LHCN-M2 (cell line): ENCODE measurements at places on chromosomes 3 and 15.

GRCh38 chr3:15280853-15281532, 51.4 kb downstream of the SH3BP5 start:
- no peak for DNase-seq

- DNase-seq: peak; percentile 87
These were observed 600.0 kb downstream of the ROBO1 start for GRCh38 chr3:79167651-79168416.

GRCh38 chr15:57881361-57881760, 174.8 kb downstream of the POLR2M start:
- peak; percentile 56 for DNase-seq

DNA sequence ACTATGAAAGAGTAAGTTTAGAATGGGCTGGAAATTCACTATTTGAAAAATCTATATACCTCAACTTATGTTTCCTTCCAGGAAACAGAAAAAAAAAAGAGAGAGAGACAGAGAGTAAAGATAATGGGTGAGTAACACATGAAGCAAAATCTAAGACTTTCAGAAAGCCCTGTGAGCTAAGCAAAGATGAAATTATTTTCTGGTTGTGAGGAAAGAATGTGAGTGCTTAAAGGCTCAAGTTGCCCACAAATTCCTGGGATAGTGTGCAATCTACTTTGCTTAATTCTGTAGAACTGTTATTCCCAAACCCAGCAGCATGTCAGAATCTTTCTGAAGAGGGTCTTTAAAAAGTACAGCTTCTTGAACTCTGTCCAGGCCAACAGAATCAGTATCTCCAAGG, 337.7 kb upstream of the AGTR1 start:
- DNase-seq: peak; percentile 43

DNA sequence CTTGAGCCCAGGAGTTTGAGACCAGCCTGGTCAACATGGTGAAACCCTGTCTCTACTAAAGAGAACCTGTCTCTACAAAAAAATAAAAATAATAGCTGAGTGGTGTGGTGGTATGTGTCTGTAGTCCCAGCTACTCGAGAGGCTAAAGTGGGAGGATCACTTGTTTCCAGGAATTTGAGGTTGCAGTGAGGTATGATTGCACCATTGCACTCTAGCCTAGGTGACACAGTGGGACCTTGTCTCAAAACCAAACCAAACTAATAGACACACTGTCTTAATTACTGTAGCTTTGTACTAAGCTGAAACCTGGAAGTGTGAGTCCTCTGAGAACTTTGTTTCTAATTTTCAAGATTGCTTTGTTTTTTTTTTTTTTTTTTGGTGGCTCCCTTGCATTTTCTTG, 30.4 kb downstream of the MGA start:
- DNase-seq: no peak

- no peak for DNase-seq
These were observed 1030.8 kb upstream of the CFAP20DC start for GRCh38 chr3:60080648-60081047.

- DNase-seq: no peak
These were observed 428.3 kb downstream of the GABRG3 start for GRCh38 chr15:27399241-27399640.

- DNase-seq: no peak
These were observed 53.3 kb upstream of the CMSS1 start for GRCh38 chr3:99764377-99764776.

DNA sequence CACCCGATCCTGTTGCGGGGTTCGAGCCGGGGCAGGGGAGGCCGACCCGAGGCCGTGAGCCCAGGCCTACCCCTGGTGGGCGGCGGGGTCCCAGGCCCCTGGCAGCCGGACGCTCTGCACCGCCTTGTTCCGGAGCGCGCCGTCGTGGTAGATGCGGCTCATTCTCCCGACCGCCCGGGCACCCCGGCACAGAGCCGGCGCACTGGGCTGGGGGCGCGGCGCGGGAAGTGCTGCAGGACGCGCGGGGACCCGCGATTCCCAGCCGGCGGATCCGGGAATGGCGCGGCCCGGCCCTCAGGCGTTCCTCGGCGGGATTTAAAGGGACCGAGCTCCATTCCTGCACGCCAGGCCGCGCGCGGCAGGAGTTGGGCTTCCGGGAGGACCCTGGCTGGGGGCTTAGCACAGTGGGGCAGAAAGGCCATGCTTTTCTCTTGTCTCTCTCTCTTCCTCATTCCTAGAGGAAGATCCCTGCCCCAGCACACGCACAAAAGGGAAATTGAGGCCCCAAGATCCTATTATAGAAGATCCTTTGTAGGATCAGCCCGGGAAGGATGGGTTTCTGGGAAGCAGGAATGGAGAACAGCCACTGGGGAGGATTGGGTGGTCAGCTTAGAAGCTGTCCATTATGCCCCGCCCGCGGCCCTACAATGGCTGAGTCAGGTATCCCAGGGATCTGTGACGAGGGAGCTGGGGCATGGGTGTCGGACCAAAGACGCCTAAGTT, at the start of gene ARPIN:
Gene ARPIN, minus strand, starts transcription at position 279 of the 723 bp plus-strand sequence. Its CDS starts 117 bp downstream, at position 162.
- peak; percentile 51 for DNase-seq

GRCh38 chr3:155065537-155065936, 14.6 kb upstream of the MME start:
- peak; percentile 95 for DNase-seq
